ENCODE measurements at places on chromosomes 16 and 17. TPM values are rescaled to one million over a fixed set of nuclear protein-coding genes. Genes with fewer than 3 reads are reported as not detected.

GRCh38 chr17:79814127-79814973 is 17.5 kb upstream of the CBX8 start:
- no peak for DNase-seq

GRCh38 chr17:2238432-2239169 is 65.0 kb downstream of the SMG6 start:
- DNase-seq = no peak

DNA sequence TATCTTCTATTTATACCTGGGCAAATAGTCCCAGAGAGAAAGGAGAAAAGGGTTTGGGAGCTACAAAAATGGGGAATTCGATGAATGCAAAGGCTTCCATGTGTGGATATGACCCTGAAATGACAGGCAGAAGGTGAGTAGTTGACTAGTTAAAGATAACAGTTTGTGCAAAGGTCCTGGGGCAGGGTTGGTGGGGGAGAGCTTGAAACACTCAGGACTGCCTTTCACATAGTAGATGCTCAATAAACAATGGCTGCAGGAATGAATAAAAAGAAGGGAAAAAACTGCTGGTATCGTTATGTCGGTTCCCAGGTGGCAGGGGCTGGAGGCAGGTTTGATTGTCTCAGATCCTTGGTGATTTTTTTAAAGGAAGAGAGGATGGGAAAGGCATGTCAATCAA is 445.5 kb downstream of the HAPSTR1 start:
- DNase-seq = no peak

FZD2 gene
- total RNA-seq = 0.31 TPM

DNA sequence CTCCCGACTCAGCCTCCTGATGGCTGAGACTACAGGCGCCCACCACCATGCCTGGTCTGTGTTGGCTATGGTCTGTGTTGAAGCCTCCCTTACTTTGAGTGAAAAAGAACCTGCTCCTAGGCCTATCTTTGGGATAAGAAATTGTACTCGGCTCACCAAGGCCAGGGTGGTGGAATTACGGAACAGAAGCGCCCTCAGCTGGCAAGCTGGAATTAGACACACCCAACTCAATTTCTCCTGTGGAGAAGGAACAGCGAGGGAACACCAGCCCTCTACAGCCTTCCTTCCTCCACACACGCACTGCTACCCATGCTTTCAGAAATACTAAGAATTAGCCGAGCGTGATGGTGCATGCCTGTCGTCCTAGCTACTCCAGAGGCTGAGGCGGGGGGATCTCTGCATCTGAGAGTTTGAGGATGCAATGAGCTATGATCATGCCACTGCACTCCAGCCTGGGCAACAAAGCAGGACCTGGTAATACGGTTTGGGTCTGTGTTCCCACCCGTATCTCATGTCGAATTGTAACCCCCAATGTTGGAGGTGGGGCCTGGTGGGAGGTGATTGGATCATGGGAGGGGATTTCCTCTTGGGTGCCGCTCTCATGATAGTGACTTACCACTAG is 40.1 kb upstream of the RBBP6 start:
- DNase-seq = no peak

TP53TG3B gene
- not detected for total RNA-seq

CDK5R1 gene
- total RNA-seq = 0.61 TPM

DNA sequence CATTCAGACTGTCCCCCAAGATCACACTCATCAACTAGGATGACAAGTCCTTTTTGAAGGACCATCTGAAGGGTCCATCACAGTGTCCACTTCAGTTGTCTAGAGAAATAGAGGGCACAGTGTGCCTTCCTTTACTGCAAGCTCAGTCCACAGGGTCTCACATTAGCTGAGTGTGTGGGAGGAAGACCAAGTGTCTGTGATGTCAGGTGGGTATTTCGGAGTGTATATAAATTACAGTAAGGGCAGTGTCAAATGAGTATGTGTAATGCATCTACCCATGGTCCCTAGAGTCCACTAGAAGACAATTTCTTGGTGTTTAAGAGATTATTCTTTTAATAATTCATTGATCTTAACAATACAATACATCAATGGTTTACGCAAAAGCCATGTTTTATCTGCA is 272.2 kb downstream of the CDH13 start:
- DNase-seq = no peak

PNMT gene
- total RNA-seq = 1.0 TPM

EVPLL gene
- total RNA-seq = 0.22 TPM

DNA sequence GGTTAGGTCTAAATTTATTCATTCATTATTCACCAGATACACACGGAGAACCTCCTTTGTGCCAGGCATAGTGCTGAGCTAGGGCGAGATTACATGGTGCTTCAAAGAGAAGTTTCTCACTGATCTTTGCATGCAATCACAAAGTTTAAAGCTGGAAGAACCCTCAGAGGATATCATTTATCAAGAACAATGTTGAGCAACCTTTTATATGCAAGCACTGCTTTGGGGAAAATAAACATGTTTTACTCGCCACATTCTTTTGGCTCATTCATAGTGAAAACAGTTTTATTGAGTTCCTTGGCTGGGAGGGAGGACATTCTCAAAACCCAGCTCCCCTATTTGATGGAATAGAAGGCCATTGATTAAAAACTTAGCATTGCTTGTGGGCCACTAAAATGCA is 49.8 kb upstream of the XYLT1 start:
- no peak for DNase-seq

GRCh38 chr17:60846175-60846574 is 168.5 kb downstream of the BCAS3 start:
- DNase-seq = no peak

CDH5 gene
- 9.9 TPM for total RNA-seq

GRCh38 chr16:5027575-5028235 is 6.0 kb downstream of the NAGPA start:
- DNase-seq = no peak

DNA sequence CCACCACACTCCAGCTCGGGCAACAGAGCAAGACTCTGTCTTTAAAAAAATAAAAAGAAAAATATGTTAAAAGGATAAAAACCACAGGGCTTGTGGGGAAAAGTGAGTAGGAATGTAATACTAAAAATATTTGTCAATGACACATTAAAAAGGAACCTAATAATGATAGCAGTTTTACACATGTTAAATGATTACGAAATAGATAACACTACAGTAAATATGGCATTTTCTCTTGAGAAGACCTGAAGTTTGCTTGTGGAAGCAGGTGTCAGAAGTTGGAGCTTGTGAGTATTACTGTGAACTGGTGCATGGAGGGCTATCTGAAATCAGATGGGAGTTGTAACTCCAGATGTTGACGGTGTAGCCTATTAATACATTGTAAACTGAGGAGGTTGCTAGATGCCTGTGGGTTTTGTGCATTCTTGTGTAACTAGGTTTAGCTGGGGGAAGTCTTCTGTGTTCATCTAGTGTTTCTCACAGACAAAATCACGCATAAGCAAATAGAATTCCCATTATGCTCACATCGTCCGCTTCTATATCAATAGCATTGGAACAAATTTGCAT is 44.2 kb upstream of the CLEC18A start:
- DNase-seq = no peak

GRCh38 chr16:11833951-11834695 is 17.2 kb downstream of the RSL1D1 start:
- DNase-seq = no peak

DNA sequence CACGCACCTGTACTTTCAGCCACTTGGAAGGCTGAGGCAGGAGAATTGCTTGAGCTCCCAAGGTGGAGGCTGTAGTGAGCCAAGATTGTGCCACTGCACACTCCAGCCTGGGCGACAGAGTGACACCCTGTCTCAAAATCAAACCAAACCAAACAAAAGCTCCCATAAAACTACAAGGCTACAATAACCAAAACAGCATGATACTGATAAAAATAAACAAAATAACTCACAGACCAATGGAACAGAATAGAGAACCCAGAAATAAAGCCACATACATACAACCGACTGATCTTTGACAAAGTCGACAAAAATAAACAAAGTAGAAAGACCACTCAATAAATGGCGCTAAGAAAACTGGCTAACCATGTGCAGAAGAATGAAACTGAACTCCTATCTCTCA is 37.2 kb downstream of the BRD7 start:
- DNase-seq = no peak

GRCh38 chr16:5863071-5863606 is 765.5 kb upstream of the EEF2KMT start:
- no peak for DNase-seq

DNA sequence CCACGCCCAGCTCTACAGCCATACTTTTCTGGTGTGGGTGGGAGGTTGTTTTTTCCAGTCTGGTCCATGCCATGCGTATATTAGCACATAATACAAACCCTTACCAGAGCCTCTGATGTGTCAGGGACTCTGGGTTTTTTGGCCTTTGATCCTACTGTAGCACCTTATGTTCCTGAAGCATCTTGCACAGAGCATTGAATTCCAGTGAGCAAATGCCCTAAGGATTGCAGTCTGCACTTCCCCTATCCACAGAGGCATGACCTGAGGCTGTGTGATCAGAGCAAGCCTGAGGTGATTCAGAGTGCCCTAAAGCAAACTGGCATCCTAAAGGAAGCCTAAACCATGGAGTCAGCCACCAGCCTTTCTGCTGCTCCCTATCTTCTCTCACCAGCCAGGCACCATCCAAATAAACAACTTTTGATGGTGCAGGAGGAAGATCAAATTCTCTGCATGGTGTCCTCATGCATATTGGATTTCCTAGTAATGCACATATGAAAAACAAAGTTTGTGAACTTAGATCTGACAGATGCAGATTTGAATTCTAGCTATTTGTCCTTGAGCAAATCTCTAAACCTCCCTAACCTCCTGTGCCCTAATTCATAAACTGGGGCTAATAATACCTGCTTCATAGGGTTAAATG is 41.2 kb upstream of the HAS3 start:
- no peak for DNase-seq

DNA sequence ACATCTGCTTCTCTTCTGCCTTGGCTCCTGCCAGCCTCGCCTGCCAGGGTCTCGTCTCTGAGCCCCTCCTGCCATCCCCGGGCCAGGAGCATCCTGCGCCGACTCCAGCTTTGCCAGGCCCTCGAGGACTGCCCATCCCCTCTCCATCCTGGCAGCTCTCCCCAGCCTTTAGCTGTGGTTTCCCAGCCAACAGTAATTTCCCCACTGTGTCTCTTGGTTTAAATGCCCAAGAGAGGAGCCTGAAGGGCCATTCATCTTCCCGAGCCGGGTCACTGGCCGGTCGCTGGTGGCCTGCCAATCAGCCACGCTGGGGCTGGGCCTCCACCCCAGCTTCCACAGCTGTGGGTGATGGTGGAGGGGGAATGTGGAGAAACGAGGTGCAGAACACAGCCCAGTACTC is 47.8 kb downstream of the MRC2 start:
- DNase-seq = no peak

GRCh38 chr17:3761036-3761917 is 37.6 kb downstream of the HASPIN start:
- DNase-seq = no peak

HEATR3 gene
- total RNA-seq = 22.5 TPM

BBS2 gene
- 34.2 TPM for total RNA-seq

PRSS8 gene
- total RNA-seq = 409 TPM

DNA sequence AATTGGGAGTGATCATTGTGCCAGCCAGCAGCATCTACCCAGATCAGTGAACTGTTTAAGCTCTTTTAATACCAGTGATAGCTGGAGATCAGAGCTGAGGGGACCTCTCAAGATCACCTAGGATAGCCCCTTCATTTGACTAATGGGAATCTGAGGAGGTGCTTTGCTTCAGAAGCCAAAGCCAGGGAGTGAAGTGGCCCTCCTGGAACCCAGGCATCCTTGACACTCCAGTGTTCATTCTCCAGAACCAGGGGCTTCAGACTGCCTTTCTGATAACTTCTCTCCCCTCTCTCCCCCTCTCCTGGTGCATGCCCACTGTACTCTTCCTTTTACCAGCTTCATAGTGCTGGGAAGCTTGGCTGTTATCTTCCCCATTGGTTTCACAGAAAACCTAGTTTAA is 48.0 kb upstream of the SLC12A3 start:
- DNase-seq = no peak

TMEM88 gene
- 6.1 TPM for total RNA-seq

CBX8 gene
- 6.5 TPM for total RNA-seq

HSD17B2 gene
- 181 TPM for total RNA-seq

DNA sequence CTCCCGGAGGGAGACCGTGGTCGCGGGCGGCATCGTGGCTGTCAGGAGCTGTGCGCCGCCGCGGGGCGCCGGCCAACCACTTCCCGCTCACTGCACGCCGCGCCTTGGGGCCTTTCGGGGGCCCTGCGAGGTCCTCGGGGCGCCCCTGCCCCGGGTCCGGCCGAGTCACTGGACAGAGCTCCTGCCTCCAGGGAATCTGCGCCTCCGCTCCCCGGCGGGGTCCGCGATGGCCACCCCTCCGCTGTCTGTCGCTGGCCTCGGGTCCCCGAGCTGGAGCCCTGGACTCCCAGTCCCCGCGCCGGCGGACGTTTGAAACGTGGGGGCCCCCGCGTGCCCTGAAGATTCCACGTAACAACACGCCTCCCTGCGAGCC is at the start of gene QRICH2:
Gene QRICH2 (minus strand): TSS at position 311 of the 373 bp plus-strand sequence. CDS start 278 bp downstream, at position 33.
- no peak for DNase-seq

TNFRSF17 gene
- 5.0 TPM for total RNA-seq

DNA sequence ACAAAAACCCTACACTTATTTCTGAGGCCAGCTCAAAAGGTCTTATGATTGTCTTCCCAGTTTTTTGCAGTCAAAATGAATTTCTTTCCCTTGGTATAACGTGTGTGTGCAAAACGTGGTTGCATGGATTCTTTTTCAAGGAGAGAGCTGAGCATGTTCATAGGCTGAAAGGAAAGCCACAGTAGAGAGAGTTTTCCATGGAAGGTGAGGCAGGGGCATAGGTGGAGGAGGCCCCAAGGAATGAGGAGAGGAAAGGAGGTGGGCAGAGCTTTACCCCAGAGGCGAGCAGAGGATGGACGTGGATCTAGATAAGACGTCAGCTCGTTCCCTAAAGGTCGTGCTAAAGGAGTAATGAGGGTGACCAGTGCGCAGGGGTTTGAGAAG is 22.8 kb downstream of the TRPV2 start:
- no peak for DNase-seq

SSTR5 gene
- total RNA-seq = 0.25 TPM

- DNase-seq = peak; percentile 89
Measured at GRCh38 chr17:19317359-19318095, 45.0 kb downstream of the B9D1 start.

DNA sequence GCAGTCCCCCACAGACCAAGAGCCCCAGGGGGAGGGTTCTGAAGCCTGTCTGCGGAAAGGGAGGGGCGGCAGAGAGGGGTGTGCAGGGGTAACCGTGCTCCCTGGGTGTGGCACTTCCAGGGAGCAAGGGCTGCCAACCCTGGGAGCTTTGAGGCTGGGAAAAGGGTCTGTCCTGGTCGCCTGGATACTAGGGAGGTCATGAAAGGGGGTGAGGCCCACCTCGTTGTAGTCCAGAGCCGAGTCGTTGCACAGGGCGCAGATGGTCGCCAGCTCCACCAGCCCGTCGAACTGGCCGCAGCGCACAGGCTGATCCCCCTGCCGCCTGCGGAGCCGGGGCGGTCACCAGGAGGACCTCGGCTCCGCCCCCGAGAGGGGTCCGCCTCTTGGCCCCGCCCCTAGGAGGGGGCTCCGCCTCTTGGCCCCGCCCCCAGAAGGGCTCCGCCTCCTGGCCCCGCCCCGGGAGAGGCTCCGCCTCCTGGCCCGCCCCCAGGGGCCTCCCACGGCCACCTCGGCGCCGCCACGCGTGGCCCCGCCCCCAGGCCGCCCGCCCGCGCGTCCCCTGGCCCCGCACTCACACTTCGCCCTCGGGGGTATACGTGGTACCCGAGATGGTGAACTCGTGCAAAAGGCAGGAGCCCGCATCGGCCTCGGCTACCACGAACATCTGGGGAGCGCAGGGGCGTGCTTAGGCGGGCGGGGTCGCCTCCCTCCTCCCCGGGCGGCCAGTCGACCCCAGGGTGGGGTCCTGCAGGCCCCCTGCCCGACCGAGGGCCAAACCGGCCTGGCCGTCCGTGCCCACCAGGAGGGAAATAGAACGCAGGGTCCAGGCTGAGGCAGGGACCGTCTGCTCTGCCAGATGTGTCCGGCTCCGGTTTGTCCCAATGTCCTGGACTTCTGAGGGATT is 19.5 kb downstream of the ATP2A3 start:
- no peak for DNase-seq

CCL22 gene
- not detected for total RNA-seq
